Large intestine (tissue), 12 donors: ENCODE measurements at places on chromosomes 12 and 14. TPM values are rescaled to one million over a fixed set of nuclear protein-coding genes. Genes with fewer than 3 reads are reported as not detected.

DNA sequence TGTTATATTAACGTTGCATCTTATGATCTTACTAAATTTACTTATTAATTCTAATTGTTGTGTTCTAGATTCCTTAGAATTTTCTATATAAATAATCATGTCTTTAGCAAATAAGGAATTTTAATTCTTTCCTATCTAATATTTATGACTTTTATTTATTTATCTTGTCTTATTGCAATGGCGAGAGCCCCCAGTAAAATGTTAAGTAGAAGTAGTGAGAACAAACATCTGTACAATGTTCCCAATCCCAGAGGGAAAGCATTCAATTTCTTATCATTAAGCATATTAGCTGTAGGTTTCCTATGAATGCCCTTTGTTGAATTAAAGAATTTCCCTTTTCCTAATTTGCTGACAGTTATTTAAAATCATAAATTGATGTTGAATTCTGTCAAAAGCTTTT, 203.7 kb upstream of the OTX2 start:
- H3K4me1 ChIP-seq = no peaks in the 10 kb centered on the region
- DNase-seq = no peak
- peaks cover 2% of the 10 kb centered on the region for H3K27me3 ChIP-seq
- H3K4me3 ChIP-seq = no peak overlapping the region
- no peak overlapping the region for H3K27ac ChIP-seq
- H3K36me3 ChIP-seq = no peaks in the 10 kb centered on the region

- no peaks in the 10 kb centered on the region for H3K4me1 ChIP-seq
- H3K27me3 ChIP-seq = no peaks in the 10 kb centered on the region
- no peak overlapping the region for H3K4me3 ChIP-seq
- H3K27ac ChIP-seq = no peak overlapping the region
Measured at GRCh38 chr12:58030566-58031279, 89.4 kb downstream of the ATP23 start.

GRCh38 chr12:30877105-30877875, 49.3 kb upstream of the TSPAN11 start:
- H3K4me3 ChIP-seq = no peak overlapping the region
- no peaks in the 10 kb centered on the region for H3K36me3 ChIP-seq
- no peaks in the 10 kb centered on the region for H3K4me1 ChIP-seq
- no peak for DNase-seq
- no peak overlapping the region for H3K27ac ChIP-seq

DNA sequence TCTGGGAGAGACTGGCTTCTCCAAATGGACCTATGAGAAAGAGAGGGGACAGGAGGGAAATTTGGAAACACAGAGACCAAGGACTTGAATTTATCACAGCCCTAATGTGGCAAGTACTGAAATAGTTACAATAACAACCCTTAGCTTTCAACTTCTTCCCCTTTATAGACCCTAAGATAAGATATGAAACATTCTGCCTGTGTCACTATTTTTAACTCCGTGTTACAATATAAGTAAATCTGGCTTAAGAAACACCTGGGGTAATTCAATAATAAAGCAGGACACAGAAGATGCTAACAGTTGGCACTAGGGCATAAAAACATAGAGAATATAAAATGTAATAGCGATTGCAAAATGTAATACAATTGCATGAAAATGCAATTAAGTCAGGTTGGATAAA, 216.4 kb downstream of the NOVA1 start:
- DNase-seq = peak; percentile 50
- H3K36me3 ChIP-seq = no peaks in the 10 kb centered on the region
- peak overlapping the region; percentile 79 for H3K27ac ChIP-seq
- no peak overlapping the region for H3K4me3 ChIP-seq

Gene STON2
- polyA plus RNA-seq = 14.6 TPM

Gene NABP2
- 29.1 TPM for polyA plus RNA-seq

Gene OTUB2
- 0.93 TPM for polyA plus RNA-seq

Gene CNIH1
- polyA plus RNA-seq = 196 TPM
